ENCODE measurements at places on chromosomes 16 and 17. TPM values are rescaled to one million over a fixed set of nuclear protein-coding genes. Genes with fewer than 3 reads are reported as not detected.
A peak's percentile ranks its signal among the peaks of the same experiment; 100 is the strongest.

BICDL2 gene
- total RNA-seq, result 65.8 TPM

CDC42EP4 gene
- 43.2 TPM for total RNA-seq

PERCC1 gene
- total RNA-seq, result not detected

RHBDL3 gene
- total RNA-seq, result 0.34 TPM

GRCh38 chr17:74861662-74862107, 2.0 kb upstream of the GRIN2C start:
- no peaks in the 10 kb centered on the region for H3K36me3 ChIP-seq
- H3K4me3 ChIP-seq, result no peak overlapping the region
- no peak for DNase-seq
- H3K27me3 ChIP-seq, result no peaks in the 10 kb centered on the region
- H3K27ac ChIP-seq, result no peak overlapping the region

DNA sequence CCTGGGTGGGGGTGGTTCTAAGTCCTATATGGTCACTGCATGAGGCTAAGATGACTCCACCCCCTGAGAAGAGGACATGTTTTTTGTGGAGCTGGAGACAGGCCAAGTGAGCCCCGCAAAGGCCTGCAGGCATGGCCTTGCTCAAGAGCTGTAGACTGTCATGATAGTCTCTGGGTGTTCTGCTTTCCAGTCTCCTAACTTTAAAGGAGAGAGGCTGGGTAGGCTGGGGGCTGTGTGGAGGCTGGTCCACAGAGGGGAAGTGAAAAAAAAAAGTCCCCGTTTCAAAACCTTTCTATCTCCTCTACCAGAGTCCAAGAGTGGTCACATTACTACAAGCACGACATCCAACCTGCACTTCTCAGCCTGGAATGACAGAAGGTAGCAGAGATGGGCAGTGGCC, 27.1 kb downstream of the CDRT4 start:
- H3K27ac ChIP-seq, result no peak overlapping the region
- H3K36me3 ChIP-seq, result no peaks in the 10 kb centered on the region
- no peak for DNase-seq
- no peak overlapping the region for H3K4me3 ChIP-seq

DNA sequence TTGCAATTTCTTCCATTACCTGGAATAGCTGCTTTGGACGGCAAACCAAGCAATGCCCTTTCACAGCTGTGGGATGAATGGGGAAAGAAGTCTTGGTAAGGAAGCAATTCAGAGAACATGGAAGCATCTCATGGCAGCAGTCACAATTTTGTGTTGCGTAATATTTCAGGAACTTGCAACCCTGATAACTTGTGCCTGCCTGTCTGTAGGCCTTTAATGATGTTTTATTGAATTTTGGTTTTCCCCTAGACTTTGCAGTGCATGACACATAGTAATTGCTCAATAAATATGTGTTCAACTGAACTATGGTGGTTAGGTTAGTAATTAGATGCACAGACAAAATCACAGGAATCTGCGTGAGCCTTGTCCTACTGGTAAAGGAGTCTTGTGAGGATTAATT, 439.5 kb downstream of the WWOX start:
- H3K4me1 ChIP-seq, result no peaks in the 10 kb centered on the region
- no peaks in the 10 kb centered on the region for H3K36me3 ChIP-seq
- no peaks in the 10 kb centered on the region for H3K27me3 ChIP-seq
- H3K27ac ChIP-seq, result no peak overlapping the region

DNA sequence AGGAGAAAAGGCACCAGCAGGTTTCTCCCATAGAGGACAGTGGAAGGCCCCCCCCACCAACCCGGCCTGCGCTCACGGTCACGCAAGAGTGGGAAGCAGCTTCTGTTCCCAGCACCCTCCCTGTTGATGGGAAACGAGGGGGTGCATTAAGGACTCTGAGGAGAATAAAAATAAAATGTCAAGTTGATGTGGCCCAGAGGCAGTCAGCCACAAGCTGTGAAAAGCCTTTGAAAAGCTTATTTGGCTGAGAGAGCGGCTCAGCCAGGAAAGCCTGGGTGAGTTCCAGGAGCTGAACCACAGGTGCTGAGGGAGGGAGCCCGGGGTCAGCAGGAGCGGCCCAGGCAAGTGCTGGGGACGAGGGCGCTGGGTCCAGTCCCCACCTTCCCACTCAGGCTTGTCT, 26.9 kb upstream of the SPATA32 start:
- no peak overlapping the region for H3K4me3 ChIP-seq
- H3K4me1 ChIP-seq, result peaks cover 56% of the 10 kb centered on the region
- peak overlapping the region; percentile 2 for H3K27ac ChIP-seq
- H3K36me3 ChIP-seq, result peaks cover 11% of the 10 kb centered on the region

All from pancreas (tissue), 10 donors.